Breast epithelium (tissue), 4 donors: ENCODE measurements at places on chromosomes 3 and 15. TPM values are rescaled to one million over a fixed set of nuclear protein-coding genes. Genes with fewer than 3 reads are reported as not detected.

Gene FBLN2
- 43.5 TPM for total RNA-seq

Gene CHRD
- total RNA-seq: 12.1 TPM

GRCh38 chr3:15936312-15936711 lies 138.5 kb upstream of the ANKRD28 start:
- DNase-seq: no peak

- no peak for DNase-seq
Measured at GRCh38 chr3:48601622-48601994, 6.5 kb upstream of the COL7A1 start.

- no peak for DNase-seq
Measured at GRCh38 chr15:90883526-90883975, 753 bp upstream of the FES start.

DNA sequence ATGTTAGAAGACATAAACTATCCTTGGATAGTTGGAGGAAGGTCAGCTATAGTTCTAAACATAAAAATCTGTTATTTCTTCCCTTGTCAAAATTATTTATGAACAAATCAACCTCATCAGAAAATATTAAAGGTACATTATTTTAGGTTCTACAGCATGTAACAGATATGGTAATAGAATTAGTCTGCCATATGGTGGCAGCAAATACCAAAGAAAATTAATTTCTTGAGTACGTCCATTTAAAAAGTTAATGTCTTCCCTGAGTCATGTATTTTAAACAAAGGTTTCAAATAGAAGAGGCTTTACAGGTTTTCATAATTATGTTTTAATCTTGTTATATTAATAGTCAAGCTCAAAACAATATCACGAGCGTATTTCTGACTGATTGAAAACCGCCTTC lies 17.9 kb upstream of the ANKRD28 start:
- DNase-seq: no peak

- DNase-seq: no peak
Measured at GRCh38 chr3:45227071-45227820, 1.2 kb upstream of the TMEM158 start.

- no peak for DNase-seq
Measured at GRCh38 chr3:11878837-11879236, 32.2 kb upstream of the TAMM41 start.

GRCh38 chr3:35705904-35706303 lies 66.6 kb downstream of the ARPP21 start:
- DNase-seq: no peak

GRCh38 chr15:70504299-70504951 lies 258.9 kb downstream of the UACA start:
- DNase-seq: no peak

GRCh38 chr3:107366766-107367165 lies 10.5 kb upstream of the CCDC54 start:
- no peak for DNase-seq

GRCh38 chr3:28915741-28916500 lies 364.9 kb upstream of the RBMS3 start:
- no peak for DNase-seq
